ENCODE measurements at places on chromosomes 3 and 15.

DNA sequence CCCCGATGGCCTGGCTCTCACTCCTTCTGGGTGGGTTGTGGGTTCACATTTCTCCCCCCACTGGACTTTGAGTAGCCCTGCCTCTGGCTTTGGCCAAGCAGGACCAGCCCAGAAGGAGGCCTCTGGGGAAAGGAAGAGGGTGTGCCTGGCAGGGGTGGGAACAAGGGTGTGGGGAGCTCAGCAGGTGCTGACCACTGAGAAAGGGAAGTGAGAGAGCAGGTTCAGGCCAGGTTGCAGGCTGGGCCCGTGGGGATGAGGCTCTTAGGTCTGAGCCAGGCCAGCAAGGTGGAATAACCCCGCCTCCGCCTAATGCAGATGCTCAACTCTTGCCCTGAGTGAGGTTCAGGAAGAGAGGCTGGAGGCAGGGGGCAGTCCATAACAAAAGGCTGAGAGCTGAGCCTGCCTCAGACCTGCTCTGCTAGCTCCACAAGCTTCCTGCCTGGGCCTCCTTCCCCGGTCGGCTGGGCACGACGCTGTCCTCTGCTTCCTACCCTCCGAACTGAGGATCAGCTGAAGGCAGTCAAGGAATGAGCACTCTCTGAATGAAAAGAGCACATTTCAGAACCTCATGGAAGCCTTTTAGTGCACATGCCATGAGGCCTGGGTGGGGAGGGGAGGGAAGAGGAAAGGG lies 82.7 kb downstream of the TLE3 start:
- no peak for DNase-seq

- DNase-seq, result no peak
These were observed 684 bp upstream of the RPS27L start for GRCh38 chr15:63157891-63158431.

DNA sequence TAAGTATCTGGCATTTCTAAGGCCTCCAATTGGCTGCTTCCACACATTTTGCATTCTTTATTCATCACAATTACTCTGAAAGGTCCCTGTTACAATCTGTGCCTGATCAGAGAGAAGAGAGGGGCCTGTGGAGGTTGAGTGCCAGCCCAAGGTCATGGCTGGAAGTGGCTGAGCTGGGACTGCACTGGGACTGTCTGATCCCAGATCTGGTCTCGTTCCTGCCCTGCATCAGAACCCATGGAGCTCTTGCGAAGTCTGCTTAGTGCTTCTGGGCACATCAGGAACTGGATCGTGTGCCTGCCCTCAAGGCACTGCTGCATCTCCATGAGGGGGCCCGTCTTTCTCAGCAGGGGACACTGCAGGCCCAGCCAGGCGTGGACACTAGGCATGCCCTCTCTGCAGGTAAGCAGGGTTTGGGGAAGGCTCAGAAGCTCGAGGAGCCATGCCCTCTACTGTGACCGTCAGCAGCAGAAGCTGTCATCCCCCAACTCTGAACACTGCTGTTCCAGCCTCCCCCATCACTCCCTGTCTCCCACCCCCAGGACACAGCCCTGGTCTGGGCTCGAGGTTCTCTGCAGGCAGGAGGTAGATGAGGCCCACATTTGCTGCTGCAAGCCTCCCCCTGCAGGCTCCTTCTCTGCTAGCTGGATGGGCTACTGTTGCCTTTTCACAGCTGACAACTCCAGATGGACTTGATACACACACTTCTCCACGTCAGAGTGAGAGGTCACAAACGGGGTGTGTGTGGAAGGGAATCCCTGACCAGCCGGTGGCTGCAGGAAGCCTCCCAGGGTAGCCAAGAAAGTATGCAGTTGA lies 96.5 kb upstream of the PRR23E start:
- DNase-seq, result no peak

DNA sequence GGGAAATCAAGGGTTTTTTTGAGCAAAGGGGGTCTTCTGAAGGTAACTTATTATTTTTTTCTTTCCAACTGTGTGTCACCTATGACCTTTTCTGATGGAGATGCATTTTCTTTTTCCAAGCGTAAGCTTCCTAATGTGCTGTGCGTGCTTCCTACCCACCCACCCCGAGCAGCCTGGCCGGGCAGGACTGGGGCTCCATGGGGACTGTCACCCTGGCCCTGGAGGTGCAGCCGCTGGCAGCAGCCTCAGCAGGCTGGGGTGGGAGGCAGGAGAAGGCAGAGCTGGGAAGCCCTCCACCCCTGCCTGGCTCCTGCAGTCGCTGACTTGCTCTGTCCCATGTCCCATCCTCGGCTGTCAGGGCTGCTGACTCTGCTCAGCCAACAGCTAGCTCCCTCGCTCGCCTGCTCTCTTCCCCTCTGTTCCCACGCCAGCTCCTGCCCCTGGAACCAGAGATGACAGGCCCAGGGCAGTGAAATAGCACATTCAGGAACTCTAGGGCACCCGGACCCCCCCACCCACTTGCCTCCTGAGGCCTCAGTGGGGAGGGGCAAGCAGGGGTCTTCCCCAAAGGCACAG lies 21.4 kb downstream of the IDH2 start:
- no peak for DNase-seq

GRCh38 chr15:98951493-98952320 lies 55.9 kb downstream of the PGPEP1L start:
- DNase-seq, result no peak

DNA sequence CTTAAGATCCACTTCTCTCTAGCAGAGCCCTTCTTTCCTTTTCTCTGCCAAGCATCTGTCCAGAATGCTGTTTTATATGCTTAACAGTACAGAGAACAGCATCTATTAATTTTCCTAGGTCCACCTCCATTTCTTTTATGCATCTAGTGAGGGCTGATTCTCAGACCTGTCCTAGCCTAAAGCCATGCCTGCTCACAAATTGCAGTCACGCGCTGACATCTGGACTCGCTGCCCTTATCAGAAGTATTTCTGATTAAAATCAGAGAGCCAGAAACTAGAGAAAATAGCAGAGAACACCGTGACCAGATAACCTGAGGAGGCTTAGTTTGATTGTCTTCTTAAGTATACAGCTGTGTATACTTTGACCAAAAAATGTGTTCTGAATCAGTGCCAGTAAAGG lies 1.9 kb downstream of the C3orf20 start:
- no peak for DNase-seq

- DNase-seq, result no peak
These were observed 73.0 kb downstream of the SPRED1 start for GRCh38 chr15:38325648-38325990.

GRCh38 chr3:27046351-27046750 lies 322.8 kb downstream of the NEK10 start:
- DNase-seq, result no peak

- DNase-seq, result no peak
These were observed 1.2 kb downstream of the OSBPL11 start for GRCh38 chr3:125594125-125594524.

GRCh38 chr15:58924327-58924726 lies 9.2 kb downstream of the SLTM start:
- no peak for DNase-seq

GRCh38 chr3:39474126-39474515 lies 6.6 kb downstream of the MOBP start:
- DNase-seq, result no peak

- no peak for DNase-seq
These were observed 77.2 kb downstream of the RTP4 start for GRCh38 chr3:187445356-187445755.

DNA sequence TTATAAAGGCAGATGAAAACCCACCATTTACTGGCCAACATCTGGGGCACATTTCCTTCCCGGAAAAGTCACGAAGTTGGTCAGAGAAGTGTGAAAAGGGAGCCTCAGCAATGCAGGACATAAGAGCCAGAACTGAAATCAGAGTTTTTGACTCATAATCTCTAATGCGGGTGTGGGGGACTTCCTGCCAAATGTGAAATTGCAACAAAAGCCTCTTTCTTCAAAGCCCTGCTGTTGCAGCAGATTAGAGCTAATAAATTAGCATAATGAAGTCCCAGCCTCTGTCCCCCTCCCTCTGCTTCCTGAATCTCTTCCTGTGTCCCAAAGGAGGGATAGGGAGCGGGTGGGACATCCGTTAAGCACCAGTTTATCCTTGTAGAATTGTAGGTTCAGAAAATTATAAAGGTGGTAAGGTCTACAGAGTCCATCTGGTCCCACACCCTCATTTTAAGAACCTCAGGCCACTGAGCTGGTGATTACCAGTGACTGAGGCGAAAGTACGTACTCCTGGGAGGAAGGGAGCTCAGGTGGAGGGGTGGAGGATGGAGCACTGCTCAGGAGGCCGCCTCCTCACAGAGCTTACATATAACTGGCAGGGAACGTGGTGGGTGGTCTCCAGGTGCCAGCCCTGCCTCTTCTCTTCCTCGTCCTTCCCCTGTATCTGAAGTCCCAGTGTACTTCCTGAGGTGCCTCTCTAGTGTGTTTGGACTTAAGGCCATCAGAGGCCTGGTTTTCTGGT lies 35.0 kb downstream of the ST6GAL1 start:
- DNase-seq, result no peak

DNA sequence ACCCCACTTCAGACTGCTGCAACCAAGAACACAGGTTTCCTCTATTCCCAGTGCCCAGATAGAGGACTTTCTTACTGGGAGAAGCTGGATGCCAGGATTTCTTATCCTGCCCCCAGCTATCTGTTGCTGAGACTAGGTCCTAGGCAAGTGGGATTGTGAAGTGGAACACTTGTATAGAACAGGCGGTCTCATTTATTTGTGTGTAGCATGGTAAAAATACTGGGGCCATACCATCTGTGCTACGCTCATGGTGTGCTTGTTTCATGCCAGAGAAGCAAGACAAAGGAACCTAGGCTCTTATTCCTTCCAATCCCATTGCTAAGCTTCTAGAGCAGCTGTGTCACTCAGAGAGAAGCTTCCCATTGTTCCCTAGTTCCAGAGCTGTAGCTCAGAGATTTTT lies 191.5 kb upstream of the EPHA6 start:
- no peak for DNase-seq

DNA sequence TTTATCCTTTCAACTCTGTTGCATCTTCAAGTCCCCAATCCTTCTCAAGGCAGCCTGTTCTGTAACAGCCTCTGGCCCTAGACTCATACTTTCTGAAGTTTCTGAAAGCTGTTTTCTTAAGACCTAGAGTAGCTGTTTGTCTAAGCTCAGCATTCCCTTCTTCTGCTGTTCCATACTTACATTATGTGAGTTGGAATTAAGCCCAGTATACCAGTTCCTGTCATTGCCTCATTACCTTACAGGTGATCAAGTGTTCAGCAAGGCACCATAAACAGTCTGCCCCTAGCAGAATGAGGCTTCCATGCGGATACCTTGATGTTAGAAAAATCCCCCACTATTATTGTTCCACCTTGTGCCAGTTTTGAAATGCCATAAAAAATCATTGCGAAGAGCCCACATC lies 180.6 kb downstream of the PLCL2 start:
- DNase-seq, result peak; percentile 29

DNA sequence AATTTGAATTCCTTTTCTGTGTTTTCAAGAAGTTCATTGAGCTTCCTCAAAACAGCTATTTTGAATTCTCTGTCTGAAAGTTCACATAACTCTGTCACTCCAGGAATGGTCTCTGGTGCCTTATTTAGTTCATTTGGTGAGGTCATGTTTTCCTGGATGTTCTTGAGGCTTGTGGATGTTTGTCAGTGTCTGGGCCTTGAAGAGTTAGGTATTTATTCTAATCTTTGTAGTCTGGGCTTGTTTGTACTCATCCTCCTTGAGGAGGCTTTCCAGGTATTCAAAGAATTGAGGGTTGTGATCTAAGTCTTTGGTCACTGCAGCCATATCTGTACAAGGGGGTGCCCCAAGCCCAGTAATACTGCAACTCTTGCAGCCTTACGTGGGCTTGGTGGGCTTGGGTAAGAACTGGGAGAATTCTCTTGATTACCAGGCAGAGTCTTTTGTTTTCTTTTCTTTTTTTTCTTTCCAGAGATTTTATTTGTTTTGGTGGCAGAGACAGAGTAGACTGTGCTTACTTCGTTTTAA lies 19.3 kb upstream of the CCNDBP1 start:
- DNase-seq, result no peak

DNA sequence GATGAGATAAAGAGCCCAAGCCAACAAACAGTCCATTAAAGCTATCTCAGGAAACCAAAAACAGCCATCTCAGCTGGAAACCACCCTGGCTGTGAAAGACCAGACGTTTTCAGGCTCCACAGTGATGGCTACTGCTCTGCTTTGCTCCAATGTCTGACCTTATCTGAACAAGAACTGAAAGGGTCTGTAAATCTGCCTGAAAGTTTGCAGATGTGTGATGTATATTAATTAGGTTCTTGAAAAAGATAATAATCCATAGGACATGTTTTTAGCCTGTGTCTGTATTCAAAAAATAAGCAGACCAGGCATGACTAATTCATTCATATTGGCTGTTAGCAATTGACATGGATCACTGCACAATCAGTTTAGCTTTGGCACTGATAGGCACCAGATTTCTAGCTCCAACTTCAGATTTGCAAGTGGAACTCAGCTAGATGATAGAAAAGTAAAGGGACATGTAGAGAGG lies 611.4 kb upstream of the NAALADL2 start:
- no peak for DNase-seq

- DNase-seq, result no peak
These were observed 55.8 kb downstream of the ADCY5 start for GRCh38 chr3:123392871-123393620.

- DNase-seq, result no peak
These were observed 585 bp upstream of the MKRN2 start for GRCh38 chr3:12556314-12556689.

GRCh38 chr3:146404436-146404835 lies 64.9 kb downstream of the PLSCR2 start:
- no peak for DNase-seq

DNA sequence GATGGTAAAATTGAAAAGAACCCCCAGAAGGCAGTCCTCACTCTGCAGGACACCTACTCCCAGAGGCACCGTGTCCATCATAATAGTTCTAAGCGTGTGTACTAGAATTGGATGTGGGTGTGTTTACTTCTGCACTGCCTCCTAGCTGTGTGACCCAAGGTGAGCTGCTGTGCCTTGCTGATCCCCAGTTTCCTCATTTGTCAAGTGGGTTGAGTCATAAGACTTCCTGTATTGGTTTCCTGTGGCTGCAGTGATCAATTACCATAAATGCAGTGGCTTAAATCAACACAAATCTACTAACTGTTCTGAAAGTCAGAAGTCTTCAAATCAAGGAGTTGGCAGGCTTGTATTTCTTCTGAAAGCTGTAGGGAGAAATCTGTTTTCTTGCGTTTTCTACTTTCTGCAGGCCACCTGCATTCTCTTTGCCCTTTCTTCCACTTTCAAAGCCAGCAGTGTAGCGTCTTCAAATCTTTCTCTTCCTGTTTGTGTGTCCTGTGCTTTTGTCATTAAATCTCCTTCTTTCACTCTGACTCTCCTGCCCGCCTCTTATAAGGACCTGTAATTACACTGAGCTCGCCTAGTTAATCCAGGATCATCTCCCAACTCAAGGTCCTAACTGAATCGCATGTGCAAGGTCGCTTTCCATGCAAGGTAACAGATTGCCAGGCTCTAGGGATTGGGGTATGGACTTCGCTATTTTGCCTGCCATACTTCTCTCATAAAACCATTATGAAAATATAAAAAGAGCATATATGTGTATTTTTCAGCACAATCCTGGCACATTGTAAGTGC lies 59.0 kb downstream of the RORA start:
- no peak for DNase-seq

GRCh38 chr3:59862686-59863085 lies 812.9 kb upstream of the CFAP20DC start:
- DNase-seq, result no peak

GRCh38 chr3:100420885-100421284 lies 19.5 kb downstream of the LNP1 start:
- DNase-seq, result no peak

- DNase-seq, result no peak
These were observed 44.0 kb downstream of the SUCLG2 start for GRCh38 chr3:67610458-67610857.

- DNase-seq, result no peak
These were observed 69.9 kb downstream of the COL8A1 start for GRCh38 chr3:99708207-99708745.

GRCh38 chr15:28960979-28961378 lies 75.2 kb downstream of the APBA2 start:
- DNase-seq, result no peak

Measured in COR-L47 (cell line).